Effector CD8-positive, alpha-beta T cell (primary cell): ENCODE measurements at places on chromosomes 16 and 17.

DNA sequence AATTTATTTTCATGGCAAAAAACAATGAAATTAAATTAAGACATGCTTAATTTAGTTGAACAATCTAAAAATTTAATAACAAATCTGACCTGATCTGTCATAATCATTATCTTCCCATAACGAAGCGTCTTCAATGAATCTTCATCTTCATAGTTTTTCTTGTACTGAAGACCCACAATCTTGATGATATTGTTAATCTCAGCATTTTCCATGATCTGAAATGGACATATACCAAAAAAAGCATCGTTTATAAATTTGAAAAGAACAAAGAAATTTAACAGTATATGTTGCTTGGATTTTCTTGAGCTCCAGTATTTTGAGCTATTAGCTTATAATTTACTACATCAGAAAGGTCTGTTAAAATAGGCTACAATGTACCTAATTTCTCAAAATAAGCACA is 10.2 kb downstream of the TOP2A start:
- DNase-seq: no peak

DNA sequence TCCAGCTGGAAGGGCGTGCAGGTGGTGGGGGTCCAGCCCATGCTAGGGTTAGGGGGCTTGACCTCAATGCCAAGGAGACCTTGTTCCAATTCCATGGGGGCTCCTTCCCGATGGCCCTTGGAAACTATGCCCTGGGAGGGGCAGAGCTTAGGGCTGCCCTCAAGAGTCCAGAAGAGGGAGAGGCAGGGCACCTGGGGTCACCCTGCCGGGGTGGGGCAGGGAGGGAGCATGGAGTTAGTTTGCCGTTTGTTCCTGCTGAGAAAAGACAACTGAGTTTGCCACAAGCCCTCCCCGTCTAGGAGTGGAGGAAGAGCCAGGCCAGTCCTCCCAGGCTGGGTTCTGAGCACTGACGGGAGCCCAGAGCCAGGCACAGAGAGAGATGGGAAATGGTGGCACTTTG is 21.4 kb downstream of the MMP15 start:
- no peak for DNase-seq

- DNase-seq: peak; percentile 92
Observed at GRCh38 chr17:42566883-42567573, at the start of gene MLX. MLX (plus strand) TSS chr17:42567100; CDS start chr17:42567125, 25 bp downstream.

DNA sequence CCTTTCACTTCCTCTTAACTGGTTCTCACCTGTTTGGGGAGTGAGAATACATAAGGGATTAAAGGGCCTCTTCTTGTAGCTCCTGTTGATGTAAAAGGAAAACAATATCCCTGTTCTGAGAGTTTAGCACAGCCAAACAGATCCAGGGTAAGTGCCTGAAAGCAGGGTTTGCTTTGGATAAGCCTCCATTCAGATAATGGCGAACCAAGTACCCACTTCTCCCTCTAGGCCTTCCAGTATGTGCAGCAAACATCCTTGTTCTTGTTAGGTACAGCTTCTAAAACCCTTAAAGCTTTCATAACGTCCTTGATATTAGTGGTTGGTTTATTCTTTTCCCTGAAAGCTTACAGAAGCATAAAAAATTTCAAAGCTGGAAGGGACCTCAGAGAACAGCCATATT is 130.6 kb upstream of the DNAH9 start:
- DNase-seq: no peak

DNA sequence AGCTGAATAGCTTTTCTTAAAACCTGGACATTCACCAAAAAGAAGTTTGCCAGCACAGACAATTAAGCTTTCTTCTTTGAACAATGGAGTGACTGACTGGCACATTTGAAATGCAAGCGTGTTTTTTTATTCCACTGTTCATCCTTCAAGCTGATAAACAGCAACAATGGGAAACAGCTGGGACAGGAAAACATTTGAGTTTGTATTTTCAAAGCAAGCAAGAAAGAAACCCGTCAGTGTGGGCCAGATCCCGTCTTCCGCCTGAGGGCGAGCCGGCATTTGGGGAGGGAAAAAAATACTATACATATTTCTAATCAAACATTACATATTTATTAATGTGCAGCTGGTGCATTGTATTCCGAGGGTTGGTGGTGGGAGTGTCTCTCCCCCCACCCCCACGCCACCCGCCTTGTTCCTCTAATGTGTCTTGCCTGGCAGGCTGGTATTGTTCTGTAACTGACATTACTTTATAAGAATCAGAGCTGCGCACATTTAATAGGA is 94.3 kb downstream of the CYLD start:
- DNase-seq: no peak

DNA sequence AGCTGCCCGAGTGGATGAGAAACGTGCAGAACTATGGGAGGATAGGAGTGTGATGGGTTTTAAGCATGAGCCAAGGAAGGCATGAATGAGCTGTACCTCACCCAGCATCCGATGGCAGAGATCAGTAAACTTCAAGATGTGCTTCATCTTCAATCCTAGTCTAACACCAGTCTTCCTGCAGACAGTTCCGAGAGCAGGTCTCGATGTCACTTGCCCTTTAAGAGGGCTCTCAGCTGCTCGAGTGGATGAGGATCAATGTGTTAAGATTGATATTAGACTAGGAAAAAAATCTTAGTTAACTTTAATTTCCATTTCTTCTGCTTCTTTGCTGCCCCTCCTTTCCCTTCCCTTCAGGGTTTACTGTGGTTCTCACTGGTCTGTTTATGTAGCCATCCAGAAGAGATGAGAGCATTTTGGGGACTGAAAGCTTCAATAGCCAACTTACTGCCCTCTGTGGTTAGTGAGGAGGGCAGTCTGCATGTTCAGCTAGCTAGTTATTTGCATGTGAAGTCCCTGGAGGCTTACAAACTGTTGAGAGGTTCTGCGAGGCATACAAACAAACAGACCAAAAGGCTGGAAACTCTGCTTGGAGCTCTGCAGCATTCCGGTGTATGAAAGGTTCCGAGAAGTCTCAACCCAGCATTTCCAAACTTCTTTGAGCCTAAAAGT is 15.3 kb downstream of the KLHL36 start:
- DNase-seq: no peak

DNA sequence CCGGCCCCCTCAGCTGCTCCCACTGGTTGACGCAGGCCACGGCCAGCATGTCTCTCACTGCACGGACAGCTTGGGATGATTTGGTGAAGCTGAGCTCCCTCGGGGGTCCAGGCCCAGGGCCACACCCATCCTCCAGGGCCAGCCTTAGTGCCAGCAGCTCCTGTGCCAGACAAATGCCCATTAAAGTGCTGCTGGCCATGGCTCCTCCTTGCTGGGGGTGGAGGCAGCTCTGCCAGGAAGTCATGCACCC is 2.5 kb downstream of the TRIM47 start:
- no peak for DNase-seq

DNA sequence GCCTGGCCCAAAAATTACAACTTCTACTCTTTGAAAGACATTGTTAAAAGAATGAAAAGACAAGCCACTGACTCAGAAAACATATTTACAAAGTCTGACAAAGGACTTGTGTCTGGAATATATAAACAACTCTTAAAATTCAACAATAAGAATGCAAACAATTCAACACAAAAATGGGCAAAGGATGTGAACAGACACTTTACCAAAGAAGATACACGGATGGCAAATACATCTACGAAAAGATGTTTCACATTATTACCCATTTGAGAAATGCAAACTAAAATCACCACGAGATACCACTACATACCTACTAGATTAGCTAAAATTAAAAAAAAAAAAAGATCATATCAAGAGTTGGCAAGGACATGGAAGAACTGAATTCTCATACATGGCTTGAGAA is 80.8 kb upstream of the METRNL start:
- no peak for DNase-seq

DNA sequence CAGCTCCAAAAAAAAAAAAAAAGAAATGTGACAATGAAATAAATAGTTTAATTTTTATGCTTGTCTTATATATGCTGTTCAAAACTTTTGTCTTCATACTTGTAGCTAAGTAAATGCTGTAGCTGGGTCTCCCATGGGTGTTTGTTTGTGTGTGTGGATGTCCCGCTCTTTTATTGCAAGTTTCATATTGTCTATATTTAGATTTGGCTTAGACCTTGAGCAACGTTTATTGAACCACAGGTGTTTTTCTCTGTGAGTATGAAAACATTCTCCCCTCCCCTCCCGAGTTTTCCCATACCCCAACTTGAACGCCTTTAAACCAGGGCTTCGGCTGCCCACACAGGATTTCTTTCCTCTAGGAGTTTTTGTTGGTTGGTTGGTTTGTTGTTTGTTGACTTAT is 45.2 kb downstream of the MFSD11 start:
- DNase-seq: no peak

DNA sequence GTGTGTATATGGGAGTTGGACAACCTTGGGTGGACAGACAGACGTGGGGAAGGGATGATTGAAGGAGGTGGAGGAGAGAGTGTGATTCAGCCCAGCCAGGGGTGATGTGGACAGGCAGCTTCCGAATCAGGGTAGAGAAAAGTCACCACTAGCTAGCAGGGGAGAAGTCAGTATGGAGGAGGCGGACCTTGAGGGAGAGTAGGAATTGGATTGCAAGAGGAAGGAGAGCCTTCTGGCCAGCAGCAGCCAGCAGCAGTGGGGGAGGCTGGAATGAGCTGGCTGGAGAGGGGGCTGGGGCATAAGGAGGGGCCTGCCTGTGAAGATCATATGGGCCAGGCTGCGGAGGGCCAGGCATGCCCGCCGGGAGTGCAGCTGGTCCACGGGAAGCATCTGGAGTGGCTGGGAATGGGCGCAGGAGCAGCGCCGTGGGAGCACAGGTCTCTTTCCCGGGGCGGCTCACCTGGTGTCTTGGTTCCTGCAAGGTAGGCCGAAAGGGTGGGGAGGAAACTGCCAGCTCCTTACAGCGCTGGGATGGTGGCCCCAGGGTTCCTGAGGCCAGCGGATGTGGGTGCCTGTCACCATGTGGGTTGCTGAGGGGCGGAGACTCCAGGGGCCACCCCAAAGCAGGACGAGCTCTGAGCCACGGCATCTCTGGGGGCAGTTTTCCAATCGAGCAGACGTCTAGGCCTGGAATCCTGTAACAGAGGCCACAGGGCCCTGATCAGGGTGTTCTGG is 235.3 kb downstream of the SEC14L1 start:
- DNase-seq: peak; percentile 38

DNA sequence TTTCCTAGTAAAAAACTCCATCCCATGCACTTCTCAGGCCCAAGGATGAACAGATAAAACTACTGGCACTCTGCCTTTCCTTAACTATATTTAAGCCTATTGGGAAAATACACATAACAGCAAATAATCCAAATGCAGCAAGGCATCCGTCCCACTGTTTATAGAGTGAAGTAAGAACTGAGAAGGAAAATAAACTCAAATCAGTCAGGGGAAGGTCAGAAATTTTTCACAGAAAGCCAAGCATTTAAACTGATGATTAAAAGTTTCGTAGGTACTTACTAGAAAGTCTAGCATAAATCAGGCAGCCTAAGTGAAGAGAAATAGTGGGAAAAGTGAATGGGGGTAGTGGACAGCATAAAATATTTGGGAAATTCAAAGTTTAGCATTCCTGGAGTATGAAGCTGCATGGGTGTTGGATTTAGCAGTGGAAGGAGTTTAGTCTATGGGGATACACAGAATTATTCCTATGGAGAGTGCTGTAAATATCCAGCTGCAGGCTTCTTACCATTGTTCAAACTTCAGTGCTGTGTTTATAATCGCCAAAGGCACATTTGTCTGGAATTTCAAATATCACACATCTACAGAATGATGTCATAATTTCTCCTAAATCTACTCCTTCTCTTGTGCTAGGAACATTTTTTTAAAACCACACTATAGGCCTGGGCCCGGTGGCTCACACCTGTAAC is 1131.0 kb upstream of the GOT2 start:
- DNase-seq: no peak

DNA sequence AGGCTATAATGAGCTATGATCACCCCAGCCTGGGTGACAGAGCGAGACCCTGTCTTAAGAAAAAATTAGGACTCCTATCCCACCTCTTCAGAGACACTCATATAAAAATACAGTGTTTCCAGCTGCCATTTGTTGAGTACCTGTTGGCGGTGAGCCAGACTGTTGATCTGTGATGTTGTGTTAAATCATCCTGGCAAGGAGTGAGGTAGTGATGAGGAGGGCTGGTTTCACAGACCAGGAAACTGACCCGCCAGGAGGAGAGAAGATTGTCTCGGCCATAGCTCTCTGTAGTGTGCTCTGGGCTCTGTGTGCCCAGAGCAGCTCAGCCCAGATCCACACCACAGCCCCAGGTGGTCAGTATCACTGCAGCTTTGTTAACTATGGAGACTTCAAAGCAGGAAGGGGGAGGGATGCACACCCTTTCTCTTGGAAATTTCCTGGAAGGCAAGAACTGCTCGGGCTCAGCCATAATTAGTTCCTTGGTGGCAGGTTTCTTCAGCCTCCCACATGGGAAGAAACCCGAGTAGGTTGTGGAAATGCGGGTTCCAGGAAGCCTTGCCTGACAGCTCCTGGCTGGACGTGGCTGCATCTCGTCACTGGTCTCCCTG is 343.0 kb downstream of the SNX29 start:
- DNase-seq: no peak

DNA sequence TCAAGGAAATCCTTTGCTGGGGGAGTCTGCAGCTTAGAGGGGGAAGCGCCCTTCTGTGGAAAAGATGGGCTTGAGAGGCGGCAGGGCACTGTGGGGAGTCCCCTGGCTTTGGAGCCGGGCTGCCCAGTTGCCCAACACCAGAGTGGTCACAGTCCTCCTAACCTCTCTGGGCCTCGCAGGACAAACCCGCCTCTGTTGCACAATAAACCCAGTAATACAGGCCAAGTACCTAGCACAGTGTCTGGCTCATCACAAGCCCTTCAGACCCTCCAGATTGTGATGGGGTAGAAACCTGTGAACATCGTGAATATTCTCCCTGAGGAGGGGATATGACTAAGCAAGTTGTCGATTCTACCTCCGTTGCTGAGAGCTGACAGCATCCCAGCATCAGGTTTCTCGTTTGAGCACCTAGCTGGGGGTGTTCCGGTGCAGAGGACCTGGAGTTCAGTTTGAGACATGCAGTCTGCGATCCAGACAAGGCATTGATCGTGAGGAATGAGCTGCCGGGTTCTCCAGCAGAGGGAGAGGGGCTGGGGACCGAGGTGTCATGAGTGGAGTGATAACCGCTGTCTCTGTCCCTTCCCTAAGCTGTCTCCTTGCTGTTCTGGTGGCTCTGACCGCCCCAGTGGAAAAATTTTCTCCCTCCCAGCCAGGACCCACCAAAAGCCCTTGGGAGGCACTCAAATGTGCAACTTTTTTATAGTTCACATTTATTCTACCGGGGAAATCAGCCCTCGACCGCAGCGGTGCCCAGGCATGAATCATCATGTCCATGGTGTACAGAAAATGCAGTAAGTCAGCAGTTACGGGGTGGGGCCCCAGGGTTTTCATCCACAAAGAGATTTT is 161.9 kb downstream of the WSCD1 start:
- no peak for DNase-seq

DNA sequence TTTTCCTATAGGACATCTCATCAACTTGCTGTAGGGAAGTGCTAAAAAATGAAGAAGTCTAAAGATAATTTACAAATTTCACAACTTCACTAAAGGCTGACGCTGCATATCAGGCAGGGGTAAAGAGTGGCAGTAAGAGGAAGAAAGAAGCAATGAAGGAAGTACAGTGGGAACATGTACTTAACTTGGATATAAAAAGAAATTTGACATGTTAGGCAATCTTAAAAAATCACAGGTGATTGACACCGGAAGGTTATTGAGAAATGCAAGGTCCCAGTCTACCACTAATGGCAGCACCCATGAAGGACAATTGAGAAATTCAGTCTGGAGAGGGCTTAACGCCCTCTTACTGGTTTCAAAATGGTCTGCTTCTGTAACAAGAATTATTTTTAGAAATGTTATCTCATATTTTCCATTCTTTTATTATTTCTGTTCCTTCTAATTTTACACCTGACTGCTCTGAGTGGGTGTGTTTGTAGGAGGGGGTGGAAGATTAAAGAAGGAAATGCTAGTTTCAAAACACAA is 358.1 kb downstream of the KCNJ2 start:
- no peak for DNase-seq

GRCh38 chr17:77209330-77209748 is 68.6 kb downstream of the SEC14L1 start:
- DNase-seq: no peak
